Activated naive CD4-positive, alpha-beta T cell treated with anti-CD3 and anti-CD28 coated beads for 36 hours (primary cell): ENCODE measurements at places on chromosomes 5 and 9.

DNA sequence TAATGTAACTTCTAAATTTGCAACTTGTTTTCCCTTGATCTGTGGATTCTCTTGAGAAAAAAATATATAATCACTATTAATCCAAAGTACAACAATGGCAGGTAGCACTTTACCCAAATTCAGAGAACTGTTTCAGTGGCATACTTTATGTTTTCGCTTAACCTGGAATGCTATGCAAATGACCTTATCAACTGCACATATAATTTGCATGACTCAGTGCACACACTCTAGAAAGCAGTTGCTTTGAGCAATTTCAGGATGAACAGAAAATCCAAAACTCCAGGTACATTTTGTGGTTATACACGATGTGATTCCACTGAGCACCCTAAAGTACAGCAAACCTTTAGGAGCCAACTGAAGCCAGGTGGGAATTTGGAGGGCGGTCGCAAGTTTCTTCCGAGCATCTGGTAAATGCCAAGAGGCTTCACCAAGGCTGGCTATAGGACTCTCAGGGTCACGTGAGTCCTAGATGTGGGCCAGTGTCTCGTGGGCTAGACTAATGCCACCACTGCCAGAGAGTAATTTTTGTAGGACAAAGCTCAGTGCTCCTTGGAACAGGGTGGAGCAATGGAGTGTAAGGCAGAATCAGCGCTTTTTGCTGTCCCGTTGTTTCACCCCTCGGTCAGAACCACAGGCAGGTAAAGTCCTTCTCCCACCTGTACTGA, 37.3 kb downstream of the DMGDH start:
- DNase-seq, result no peak

- DNase-seq, result no peak
These were observed 12.4 kb upstream of the UBAC1 start for GRCh38 chr9:135973277-135974219.

DNA sequence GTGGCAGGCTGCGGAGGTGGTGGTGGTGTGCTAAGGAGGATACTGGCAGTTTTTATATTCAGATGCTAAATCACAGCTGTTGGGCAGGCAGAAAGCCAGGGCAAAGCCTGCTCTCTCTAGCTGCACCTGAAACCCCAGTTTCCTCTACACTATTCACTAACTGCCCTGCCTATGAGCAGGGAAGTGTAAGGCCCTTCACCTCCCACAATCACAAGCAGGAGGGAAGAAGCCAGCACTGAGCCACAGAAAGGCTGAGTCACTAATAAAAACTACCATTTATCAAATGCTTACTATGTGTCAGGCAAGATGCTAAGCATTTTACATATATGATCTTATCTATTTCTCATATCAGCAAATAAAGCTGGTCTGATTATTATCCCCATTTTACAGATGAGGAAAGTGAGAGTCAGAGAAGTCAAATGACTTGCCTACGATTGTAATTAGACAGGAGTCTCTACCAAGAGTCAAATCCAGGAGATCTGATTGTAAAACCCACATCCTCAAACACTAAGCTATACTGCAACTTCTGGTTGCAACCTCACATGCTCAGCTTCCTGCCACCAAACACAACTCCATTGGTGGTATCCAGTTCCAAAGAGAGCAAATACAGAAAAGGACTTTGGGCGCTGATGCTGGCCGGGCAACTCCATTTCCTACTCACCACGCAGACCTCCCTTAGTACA, 17.7 kb upstream of the IL6ST start:
- peak; percentile 66 for DNase-seq

DNA sequence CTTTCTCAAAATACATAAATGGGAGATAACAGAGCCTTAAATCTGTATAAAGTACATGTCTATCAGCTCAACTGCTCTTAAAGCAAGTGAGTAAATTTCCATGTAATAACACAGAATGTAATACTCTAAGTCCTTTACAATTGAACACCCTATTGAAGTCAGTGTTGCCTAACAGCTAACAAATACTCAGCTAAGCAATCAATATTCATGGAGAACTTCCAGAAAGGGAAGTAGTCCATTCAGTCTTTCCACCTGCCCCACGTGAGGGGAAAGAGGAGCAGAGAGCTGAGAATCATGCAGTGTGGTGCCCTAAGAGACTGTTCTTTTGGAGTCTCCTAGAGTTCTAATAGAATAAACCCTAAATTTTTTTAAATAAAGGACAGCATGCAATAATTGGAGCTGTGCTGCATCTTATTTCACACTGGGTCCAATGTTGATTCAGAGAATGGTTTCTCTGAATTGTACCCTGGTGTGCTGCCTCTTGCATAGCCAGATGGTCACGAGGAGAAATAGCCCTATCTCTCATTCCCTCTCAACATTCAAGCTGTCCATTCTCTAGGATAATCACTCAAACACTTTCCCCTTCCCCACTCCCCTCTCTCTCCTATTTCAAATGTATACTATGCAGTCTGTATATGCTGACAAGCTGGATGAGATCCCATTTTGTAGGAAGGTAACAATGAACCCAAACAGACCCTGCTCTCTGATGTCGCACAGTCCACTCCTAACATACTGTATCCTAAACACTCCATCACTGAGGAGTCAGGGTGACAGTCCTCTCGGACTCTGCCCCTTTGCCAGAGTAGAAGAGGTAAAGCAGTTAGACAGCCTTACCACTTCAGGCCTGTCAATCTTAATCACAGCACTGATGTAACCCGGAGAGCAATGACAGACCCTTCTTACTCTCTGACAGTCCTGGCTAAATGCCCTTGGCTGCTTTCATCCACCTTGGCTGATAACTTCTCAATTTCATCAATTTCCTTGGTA, 134.8 kb downstream of the EPB41L4A start:
- no peak for DNase-seq

GRCh38 chr9:133495327-133496293, 16.7 kb upstream of the SLC2A6 start:
- no peak for DNase-seq

GRCh38 chr9:136703276-136703860, 9.0 kb upstream of the DIPK1B start:
- no peak for DNase-seq

DNA sequence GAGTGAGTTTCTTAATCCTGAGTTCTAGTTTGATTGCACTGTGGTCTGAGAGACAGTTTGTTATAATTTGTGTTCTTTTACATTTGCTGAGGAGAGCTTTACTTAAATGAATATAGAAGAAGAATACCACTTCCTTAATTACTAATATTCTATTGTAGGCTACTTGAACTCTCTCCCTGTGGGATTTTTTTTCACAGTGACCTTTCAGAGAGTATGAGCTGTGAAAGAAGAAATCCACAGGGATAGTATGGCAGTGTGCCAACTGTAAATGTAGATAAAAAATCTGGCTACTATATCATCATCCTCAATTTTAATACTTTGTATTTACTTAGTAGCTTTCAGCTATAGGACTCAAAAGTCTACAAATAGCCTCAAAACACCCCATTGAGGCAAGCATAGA, 67.3 kb downstream of the COMMD10 start:
- no peak for DNase-seq

- DNase-seq, result no peak
These were observed 4.6 kb upstream of the RASEF start for GRCh38 chr9:83067579-83067978.

- DNase-seq, result peak; percentile 18
These were observed 2.5 kb upstream of the ISL1 start for GRCh38 chr5:51380603-51381207.

DNA sequence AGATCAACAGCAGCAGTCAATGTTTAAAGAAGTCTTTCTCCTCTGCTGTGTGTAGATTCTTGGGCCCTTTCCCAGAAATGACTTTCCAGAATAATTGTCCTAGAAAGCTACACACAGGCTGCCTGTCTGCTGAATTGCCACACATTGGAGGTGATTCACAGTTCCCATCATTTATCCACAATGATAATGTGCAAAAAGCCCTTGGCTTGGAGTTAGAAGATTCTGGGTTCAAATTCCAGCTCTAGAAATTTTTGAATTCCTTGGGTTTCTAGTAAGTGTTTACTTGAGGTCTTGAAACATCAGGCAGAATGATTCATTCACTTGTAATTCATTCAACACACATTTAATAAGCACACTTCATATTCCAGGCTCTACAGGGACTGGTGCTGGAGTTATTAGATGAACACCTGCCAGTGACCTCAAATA, 28.6 kb upstream of the EPB41L4B start:
- no peak for DNase-seq

- no peak for DNase-seq
These were observed 6.3 kb downstream of the NR2F1-AS1 start for GRCh38 chr5:93574491-93575305.

GRCh38 chr5:76821136-76821535, 2.3 kb downstream of the F2RL1 start:
- DNase-seq, result no peak

GRCh38 chr5:146365618-146366017, 27.0 kb downstream of the POU4F3 start:
- no peak for DNase-seq

DNA sequence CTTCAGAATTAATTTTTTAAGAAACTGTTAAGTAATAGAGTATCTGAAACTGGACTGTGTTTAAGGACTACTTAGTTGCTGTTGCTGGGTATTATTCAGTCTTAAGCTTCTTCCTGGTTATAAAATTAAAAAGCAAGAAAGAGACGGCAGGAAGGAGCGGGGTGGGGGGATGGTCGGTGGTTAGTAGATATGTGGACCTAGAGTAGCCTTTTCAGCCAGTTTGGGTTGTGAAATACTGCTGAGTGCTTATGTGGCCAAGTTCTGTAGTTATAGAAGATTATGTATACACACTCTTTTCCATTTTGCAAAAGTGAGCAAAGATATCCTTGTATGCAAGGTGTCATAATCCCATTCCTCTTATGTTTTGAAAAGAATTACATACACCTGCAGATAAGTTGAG, 28.5 kb downstream of the TRIO start:
- DNase-seq, result no peak

DNA sequence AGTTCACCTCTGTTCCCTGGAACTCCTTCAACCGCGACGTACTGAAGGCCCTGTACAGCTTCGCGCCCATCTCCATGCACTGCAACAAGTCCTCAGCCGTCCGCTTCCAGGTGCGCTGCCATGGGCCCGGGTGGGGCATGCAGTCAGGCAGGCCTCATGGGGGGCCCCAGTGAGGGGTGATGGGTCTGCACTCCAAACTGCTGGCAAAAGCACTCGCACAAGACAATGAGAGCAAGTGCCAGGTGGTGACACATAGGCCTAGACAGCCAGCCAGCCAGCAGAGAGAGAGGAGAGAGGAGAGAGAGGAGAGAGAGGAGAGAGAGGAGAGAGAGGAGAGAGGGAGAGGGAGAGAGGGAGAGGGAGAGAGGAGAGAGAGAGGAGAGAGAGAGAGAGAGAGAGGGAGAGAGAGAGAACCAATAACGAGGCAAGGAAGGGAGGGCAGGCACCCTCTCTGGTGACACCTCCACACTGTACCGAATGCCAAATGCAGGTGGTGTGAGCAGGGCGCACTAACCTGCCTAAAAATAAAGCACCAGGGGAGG, 21.0 kb downstream of the DBH start:
- DNase-seq, result no peak

DNA sequence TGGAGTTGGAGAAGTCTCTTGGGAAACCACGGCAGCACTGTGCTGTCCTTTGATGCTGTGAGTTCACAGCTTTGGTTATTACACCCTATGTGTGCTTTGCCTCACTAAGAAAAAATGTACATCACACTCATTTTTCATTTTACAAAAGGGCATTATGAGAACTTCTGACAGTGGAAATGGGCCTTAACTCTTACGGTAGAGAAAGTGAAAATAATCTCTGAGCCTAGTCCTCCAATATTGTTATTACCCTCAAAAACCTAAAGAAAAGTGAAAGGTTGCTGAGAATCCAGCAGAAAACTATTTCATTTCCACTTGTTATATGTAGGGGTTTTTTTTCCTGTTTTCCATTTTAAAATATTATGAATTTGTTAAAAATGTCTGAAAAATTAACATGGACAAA, 8.2 kb upstream of the OR13D1 start:
- DNase-seq, result no peak

DNA sequence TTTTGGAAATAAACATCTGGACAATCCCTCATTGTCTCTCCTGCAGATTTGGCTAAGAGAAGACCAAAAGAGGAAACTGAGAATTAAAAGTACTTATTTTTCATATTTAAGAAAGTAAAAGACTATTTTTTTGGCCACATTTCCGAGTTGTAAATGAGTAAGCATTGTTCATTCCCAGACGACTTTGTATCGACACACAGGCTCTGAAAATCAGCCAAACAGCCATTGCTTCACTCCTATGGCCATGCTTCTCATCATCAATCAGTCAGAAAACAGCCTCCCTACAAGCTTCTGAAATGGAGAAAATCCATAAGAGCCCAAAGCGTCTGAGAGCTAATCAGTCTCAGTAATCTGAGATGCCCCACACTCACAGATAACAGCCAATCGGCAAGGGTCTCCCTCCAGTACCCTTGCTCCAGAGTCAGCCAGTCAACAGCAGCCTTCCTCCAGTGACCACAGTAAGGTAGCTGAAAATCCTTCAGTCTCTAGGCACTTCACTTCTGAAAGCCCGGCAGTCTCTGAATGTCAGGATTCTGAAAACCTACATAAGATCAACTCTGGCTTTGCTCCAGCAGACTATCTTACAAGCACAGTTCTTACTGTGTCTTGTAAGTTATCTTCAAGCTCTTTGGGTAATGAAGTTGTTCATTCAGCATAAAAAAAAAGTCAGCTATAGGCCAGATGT, 30.9 kb downstream of the CDO1 start:
- DNase-seq, result no peak

DNA sequence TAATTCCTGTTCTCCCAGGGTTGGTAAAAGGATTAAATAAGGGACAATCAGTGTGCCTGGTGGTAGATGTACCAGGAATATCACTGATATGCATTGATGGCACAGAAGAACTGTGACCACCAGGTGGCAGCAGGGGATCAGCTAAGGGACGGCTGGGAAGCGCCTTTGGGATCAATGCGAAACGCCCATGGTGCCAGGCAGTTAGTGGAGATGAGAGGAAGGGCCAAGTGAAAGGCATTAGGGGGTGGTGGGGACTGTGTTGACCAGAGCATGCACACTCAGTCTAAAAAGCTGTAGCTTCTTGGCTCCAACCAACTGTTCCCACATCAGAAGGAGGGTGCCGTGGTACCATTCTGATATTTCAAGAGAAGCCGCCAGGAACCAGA, 55.6 kb downstream of the ARHGEF37 start:
- DNase-seq, result peak; percentile 82

DNA sequence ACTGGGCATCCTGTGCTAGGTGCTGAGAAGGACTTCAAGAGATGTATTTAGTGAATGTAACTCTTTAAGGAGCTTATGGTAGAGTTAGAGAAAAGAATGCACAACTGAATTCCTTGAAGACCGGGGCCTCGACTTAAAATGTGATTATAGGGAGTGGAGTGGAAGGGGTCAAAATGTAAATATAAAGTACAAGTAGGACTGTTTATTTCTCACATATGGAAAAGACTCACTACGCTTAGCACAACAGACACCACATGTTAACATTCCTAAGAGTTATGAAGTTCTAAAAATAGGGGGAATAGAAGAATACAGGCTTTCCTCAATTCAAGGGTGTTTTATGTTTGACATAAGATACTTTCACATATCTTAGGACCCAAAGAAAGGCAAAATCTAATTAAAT, 117.8 kb upstream of the OSMR start:
- no peak for DNase-seq

GRCh38 chr9:71349218-71349617, 227.8 kb upstream of the TRPM3 start:
- DNase-seq, result no peak
